ENCODE measurements at places on chromosomes 4 and X.

DNA sequence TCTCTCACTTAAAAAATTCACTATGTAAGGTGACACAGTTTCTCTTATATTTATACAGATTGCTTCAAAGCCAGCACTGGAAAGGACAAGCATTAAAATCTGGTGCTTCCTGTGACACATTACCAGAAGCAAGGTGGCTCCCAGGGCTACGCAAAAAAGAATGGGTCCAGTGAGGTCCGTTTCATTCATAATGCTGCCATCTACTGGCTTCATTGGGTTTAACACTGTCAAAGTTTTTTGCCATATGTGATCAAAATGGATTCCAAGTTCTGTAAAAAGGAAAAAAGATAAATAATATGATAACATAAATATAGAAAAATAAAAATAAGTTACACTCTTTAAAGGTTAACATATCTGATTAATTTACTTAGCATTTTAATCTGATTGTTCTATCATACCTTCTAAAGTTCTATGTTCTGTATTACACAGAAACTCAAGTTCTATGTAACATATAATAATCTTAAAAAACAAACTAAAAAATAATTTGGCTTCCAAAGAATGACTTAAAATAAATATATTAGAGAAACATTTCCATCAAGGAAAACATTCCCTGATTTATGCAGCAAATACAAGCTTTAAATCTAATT, 22.1 kb downstream of the YIPF7 start:
- DNase-seq: peak; percentile 72

- no peak for DNase-seq
Observed at GRCh38 chr4:24472161-24472510, 112.2 kb downstream of the DHX15 start.

- peak; percentile 92 for DNase-seq
Observed at GRCh38 chr4:120692964-120693363, 229.6 kb downstream of the PRDM5 start.

DNA sequence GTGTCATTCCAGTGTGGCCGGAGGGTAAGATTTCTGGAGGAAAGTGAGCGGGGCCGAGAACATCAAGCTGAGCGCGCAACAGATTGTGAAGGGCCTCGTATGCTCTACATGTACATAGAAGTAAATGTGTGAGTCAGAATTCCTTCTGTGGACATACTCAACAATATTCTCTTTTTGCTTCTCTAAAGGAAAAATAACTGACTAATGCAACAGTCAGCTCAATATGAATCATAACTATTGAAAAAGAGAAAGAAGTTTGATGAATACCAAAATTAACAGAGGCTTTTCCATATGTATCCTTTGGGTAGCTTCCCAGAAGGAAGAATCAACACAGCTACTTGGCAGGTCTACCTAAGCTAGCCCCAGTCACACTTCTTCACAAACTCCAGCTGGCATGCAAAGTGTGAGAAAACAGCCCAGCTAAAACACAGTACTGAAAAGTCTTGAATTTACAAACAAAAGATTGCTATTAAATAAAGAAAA, 87.5 kb upstream of the ZFP42 start:
- peak; percentile 75 for DNase-seq
